ENCODE measurements at places on chromosomes 3 and 15. TPM values are rescaled to one million over a fixed set of nuclear protein-coding genes. Genes with fewer than 3 reads are reported as not detected.

CHD2 gene
- polyA plus RNA-seq, result 38.2 TPM

ARPIN gene
- polyA plus RNA-seq, result 11.2 TPM

C3orf22 gene
- not detected for polyA plus RNA-seq

CFAP44 gene
- 2.8 TPM for polyA plus RNA-seq

GOLGA6A gene
- not detected for polyA plus RNA-seq

SNURF gene
- 3.1 TPM for polyA plus RNA-seq

CAV3 gene
- 0.05 TPM for polyA plus RNA-seq

TRIM59 gene
- polyA plus RNA-seq, result 17.2 TPM

CGNL1 gene
- polyA plus RNA-seq, result 0.06 TPM

ZNF501 gene
- polyA plus RNA-seq, result 3.7 TPM

CYP8B1 gene
- polyA plus RNA-seq, result not detected

VIPR1 gene
- polyA plus RNA-seq, result not detected

CCR3 gene
- not detected for polyA plus RNA-seq

ROBO1 gene
- 33.9 TPM for polyA plus RNA-seq

PYGO1 gene
- 6.7 TPM for polyA plus RNA-seq
